Upper lobe of left lung (tissue), 6 donors: ENCODE measurements at places on chromosomes 7 and 10. TPM values are rescaled to one million over a fixed set of nuclear protein-coding genes. Genes with fewer than 3 reads are reported as not detected.

Gene COL1A2
- 284 TPM for total RNA-seq

DNA sequence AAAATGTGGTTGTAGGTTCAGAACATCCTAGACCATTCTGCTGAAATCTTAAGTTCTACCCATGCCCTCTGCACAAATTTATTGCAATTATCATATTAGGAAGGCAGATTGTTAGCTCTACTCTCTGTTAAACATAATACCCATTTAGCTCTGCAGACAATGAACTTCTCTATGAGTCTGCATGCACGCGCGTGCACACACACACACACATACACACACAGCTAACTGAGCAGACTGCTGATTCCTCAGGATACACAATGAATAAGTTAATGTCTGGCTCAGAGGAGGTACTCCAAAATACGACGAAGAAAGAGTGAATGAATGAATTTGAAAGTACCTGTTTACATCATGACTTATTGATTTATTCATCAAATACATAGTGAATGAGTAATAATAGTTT, 276.2 kb upstream of the SORCS1 start:
- no peaks in the 10 kb centered on the region for H3K36me3 ChIP-seq
- H3K4me3 ChIP-seq = no peak overlapping the region
- H3K4me1 ChIP-seq = no peaks in the 10 kb centered on the region
- H3K27me3 ChIP-seq = no peaks in the 10 kb centered on the region
- no peak for DNase-seq
- no peak overlapping the region for H3K27ac ChIP-seq

DNA sequence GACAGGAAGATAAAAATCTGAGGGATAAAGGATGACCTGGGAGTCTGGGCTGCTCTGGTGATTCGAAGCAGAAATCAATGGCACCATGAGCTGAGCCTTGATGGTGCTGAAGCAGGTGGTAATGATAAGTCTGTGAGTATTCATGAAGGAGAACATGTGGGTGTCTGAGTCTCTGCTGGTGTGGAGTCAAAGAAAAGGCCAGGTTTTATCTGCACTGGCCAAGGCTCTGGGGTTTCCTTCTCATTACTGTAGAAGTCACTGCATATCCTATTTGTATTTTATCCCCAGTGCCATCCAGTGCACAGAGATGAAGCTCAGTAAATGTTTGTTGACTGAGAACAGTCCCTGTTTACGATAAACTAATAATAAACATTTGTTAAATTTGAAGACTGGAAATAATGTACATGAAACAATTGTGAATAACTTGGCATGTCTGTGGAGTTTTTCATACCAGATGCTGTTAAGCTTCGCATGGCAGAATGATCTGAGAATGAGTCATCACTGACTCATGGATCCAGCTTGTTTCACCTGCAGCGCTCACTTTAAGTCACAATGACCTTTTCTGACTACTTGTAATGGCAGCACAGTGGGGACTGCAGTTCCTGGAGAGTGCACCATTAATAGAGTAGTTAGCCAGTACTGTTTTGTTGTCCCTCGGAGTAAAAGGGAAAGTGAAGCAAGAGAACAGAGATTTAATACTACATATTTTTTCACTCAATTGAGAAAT, 538.5 kb downstream of the HTR7 start:
- no peak overlapping the region for H3K4me3 ChIP-seq
- H3K27me3 ChIP-seq = no peaks in the 10 kb centered on the region
- H3K27ac ChIP-seq = no peak overlapping the region

DNA sequence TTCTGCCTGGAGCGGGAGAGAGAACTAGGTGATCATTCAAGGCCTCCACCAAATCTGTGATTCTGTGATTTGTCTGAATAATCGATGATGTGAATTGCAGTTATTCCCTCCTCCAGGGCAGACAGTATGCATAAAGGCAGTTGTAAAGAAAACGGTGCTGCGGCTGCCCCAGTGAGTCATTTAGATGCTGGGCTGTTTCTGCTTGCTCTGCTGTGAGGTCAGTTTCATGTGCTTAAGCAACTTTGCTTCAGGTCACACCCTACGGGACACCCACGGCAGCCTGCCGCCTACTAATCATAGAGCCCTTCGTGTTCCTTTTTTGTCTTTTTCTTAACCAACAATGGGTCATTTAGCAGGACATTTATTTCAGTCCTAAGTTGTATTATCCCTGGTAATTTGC, 158.1 kb upstream of the PITRM1 start:
- no peak overlapping the region for H3K27ac ChIP-seq
- H3K27me3 ChIP-seq = no peaks in the 10 kb centered on the region

Gene CALY
- total RNA-seq = not detected

DNA sequence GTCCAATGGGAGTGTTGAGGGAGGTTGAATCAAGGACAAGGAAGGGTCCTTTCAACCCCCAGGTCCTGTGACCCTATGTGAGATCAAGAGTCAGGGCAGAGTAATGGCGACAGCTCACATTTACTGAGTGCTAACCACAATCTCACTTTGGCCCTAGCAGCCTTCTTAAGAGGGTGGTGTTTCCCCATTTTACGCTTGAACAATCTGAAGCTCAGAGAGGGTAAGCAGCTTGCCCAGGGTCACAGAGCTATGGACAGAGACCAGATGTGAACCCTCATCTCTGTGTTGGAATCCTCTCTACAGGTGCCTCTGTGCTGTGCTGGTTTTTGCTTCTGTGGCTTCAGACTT, 102.0 kb downstream of the GRK5 start:
- peaks cover 58% of the 10 kb centered on the region for H3K4me1 ChIP-seq
- no peak for DNase-seq
- H3K27ac ChIP-seq = no peak overlapping the region
- no peak overlapping the region for H3K4me3 ChIP-seq

- no peak overlapping the region for H3K4me3 ChIP-seq
- no peak for DNase-seq
- H3K27ac ChIP-seq = no peak overlapping the region
- no peaks in the 10 kb centered on the region for H3K4me1 ChIP-seq
- H3K36me3 ChIP-seq = no peaks in the 10 kb centered on the region
These were observed 7.7 kb upstream of the OPN1SW start for GRCh38 chr7:128783143-128783861.

Gene TRRAP
- 45.6 TPM for total RNA-seq
